ENCODE measurements at places on chromosomes 3 and 15.
A peak's percentile ranks its signal among the peaks of the same experiment; 100 is the strongest.

GRCh38 chr3:126883241-126883640, 99.7 kb upstream of the PLXNA1 start:
- peak; percentile 45 for DNase-seq

GRCh38 chr3:96209699-96210098, 604.7 kb upstream of the EPHA6 start:
- no peak for DNase-seq

- DNase-seq, result no peak
These were observed 101.9 kb upstream of the THBS1 start for GRCh38 chr15:39478996-39479395.

GRCh38 chr3:56899851-56900250, 98.1 kb upstream of the ARHGEF3 start:
- DNase-seq, result no peak

DNA sequence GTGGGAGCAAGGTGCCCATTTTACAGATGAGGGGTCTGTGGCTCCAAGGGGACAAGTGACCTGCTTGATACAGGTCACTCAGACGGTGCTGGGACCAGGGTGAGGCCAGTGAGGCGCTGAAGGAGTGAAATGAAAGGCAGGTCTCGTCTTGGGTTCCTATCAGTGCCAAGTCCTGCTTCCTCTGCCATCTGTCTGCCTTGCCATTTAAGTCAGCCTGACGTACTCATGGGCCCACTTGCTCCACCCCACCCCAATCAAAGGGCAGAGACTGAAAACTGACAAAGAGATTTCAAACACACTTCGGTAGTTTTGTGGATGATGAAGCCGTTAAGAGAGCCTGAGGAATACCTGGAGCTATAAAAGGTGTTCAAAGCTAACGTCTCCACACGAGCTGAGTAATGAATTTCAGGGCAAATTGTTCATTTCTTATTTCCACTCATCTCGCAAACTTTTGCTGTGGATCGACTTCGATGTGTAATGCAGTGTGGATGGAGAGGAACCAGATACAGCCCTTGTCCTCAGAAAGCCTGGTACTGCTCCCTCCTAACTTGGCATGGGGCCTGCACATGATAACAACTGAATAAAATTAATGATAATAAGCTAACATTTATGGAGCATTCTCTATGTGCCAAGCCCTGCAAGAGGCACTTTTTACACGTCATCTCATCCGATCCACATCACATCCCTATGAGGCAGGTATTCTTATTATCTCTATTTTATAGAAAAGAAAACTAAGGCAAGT, 36.6 kb downstream of the ATP2B2 start:
- DNase-seq, result no peak

DNA sequence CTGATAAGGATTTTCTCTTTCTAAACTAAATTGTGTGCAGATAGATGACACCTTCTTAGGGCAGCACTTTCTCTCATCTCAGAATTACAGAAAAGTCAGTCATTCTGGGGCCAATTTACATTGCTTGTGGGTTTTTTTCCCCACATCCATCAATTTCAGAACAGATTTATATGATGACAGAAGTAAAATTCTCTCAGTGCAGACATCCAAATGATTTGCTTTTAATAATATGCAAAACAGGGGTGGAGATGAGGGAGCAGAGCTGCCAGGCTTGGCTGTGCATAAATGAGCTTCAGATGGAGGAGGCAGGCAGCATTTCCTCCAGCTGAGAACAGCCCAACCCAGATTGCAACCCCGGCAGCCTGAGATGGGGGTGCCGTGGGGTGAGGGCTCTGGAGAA, 44.0 kb downstream of the EDEM1 start:
- no peak for DNase-seq

DNA sequence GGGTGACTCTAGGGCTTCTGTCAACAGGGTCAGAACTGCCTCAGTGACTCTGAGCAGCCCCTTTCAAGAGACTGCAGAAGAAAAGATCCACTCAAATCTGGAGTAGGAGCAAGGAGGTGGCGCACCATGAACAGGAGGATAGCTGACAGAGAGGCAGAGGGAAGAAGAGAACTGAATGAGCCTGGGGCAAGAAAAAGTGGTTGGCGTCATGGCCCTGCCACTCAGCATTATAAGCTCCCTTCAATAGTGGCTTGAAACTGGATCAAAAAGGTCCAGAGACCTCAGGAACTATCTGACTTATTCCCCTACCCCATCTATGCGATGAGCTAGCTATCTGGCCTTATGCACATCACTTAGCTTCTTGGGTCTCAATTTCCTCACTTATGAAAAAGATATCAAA, 66.6 kb downstream of the NCEH1 start:
- DNase-seq, result no peak

DNA sequence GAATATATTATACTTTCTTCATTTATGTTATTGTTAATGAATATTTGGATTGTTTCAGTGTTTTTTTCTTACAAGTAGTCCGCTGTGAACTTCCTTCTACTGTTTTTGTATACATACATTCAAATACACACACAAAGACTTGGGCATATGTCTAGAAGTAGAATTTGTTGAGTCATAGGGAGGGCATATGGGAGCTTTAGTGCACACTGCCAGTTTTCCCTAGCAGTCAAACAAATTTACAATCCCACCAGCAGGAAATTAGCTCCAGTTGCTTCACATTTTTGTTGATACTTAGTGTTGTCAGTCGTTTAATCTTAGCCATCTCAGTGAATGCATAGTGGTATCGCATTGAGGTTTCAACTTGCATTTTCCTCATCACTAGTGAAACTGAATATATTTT, 492.3 kb downstream of the DIPK2A start:
- no peak for DNase-seq

DNA sequence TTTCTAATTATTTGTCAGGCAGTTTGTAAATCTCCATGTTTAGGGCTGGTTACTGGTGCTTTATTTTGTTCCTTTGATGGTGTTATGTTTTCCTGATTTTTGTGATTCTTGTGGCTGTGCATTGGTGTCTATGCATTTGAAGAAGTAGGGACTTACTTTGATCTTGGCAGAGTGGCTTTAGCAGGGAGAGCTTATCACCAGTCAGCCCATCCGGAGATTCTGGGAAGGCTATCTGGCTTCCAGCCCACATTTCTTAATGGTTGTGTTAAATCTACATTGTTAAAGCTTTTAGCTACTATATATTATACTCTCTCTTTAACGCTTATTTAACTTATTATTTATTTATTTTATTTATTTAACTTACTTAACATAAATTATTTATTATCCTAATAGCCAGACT, 35.1 kb downstream of the FBXL2 start:
- DNase-seq, result no peak

DNA sequence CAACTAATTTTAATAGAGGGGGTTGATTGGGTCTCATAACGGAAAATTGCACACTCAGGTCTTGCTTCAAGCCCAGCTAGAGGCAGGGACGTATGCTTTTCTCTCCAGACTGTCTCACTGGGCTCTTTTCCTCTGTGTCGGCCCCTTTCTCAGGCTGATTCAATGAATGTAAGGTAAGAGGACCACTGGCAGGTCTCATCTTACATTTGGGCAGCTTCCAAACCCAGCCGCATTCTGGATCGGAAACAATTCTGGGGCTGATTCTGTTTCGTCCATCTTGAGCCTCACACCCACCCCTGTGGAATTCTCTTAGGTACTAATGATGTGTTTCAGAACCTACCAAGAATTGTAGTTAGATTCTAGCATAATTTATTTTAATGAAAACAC, 40.7 kb downstream of the TMEM212 start:
- DNase-seq, result no peak

DNA sequence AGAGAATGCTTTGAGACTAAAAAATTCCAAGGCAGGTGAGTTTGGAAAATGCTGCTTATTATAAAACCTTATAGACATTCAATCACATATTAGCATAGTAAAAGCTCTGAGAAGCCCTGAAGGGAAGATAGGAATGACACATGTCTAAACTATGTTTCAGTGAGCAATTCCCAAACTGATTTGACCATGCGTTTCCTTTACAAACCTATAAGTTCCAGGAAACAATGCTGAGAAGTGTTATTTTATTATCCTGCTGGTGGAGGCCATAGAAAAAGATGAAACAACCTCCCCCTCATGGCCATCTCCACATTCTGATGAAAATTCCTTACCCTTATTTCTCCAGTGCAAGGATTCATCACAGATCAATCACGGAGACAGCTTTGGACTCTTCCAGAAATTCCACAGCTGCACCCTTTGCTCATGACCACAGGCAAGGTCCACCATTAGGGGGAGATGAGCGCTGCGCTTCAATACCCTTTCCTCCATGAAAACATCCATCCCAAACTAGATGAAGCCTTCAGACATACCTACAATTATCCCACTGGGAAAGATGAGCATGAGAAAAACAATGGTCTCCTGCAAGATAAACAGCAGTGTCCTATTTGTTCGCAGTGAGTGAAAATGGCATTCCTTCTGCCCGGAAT, 372.1 kb downstream of the MAGI1 start:
- no peak for DNase-seq

GRCh38 chr15:24943361-24943760, 11.4 kb upstream of the SNRPN start:
- no peak for DNase-seq

GRCh38 chr3:155741603-155742002, 3.3 kb downstream of the PLCH1 start:
- DNase-seq, result no peak

DNA sequence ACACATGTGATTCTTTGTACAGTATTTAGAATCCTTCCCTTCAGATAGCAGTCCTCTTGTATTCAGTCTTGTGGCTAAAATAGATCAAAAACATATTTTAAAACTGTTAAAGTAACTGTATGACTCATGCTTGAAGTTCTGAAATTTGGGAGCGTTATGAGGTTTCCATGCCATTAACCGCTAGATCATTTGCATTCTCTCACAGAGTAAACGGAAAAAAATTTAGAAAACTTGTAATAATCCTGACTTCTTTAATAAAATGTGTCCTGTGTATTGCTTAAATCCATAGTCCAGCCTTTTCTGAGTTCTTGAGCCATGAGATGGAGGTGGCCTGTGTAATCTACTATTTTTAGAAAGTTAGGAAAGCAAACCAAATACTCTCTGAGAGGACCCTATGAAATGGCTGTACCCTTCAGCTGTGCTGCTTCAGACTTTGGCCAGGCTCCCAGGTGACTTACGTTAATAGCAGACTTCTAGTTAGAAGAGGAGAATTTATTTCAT, 33.8 kb downstream of the MBNL1 start:
- DNase-seq, result peak; percentile 95

GRCh38 chr3:149547413-149547812, 72.9 kb downstream of the TM4SF4 start:
- peak; percentile 71 for DNase-seq

- DNase-seq, result no peak
These were observed 112.3 kb downstream of the CHCHD6 start for GRCh38 chr3:126816298-126816697.

- DNase-seq, result no peak
These were observed 347.7 kb upstream of the ARPP21 start for GRCh38 chr3:35291471-35292236.

DNA sequence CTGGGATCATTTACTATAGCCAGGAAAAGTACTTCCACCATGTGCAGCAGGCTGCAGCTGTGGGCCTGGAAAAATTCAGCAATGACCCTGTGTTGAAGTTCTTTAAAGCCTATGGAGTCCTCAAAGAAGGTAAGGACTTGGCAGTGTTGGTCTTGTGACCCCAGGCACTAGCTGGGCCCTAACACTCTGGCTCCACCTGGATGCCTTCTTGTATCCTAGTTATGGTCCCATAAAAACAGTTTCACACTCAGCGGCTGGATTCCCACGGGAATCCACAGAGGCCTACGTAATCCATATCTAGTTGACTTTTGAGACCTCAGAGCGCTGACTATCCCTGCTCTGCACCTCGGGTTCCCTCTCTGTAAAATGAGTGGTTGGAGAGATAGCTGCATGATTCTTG, 1.6 kb downstream of the TTC21A start:
- no peak for DNase-seq

GRCh38 chr3:170117134-170117533, 64.4 kb downstream of the PHC3 start:
- DNase-seq, result no peak

GRCh38 chr15:77347197-77347596, 72.7 kb downstream of the PEAK1 start:
- no peak for DNase-seq

DNA sequence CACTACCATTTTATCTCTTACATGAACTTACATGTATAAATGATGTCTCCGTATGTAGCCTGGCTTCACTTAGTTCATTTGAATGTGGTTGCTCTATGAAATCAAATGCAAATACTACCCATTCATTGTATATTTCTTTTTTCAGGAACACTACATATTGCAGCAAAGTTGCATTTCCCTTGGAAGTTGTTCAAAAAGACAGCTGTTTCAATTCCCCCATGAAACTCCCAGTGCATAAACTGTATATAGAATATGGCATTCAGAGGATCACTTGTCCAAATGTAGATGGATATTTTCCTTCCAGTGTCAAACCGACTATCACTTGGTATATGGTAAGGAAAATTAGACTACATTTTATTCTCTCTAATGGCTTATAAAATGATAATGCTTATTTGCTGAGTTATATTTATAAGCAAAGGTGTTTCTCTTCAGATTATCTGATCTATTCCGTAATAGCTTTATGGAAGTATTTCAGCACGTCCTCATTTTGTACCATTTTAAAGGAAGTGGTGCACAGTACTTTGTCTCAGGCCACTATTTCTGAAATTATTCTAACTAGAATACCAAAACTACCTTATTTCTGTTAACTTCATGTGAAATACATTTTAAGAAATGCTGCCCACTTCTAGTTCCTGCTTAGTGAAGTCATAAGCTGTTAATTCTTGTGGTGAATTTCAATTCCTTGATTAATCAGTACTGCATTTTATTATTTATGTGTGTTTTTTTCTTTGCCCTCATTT, 95.1 kb downstream of the IL1RAP start:
- DNase-seq, result no peak

DNA sequence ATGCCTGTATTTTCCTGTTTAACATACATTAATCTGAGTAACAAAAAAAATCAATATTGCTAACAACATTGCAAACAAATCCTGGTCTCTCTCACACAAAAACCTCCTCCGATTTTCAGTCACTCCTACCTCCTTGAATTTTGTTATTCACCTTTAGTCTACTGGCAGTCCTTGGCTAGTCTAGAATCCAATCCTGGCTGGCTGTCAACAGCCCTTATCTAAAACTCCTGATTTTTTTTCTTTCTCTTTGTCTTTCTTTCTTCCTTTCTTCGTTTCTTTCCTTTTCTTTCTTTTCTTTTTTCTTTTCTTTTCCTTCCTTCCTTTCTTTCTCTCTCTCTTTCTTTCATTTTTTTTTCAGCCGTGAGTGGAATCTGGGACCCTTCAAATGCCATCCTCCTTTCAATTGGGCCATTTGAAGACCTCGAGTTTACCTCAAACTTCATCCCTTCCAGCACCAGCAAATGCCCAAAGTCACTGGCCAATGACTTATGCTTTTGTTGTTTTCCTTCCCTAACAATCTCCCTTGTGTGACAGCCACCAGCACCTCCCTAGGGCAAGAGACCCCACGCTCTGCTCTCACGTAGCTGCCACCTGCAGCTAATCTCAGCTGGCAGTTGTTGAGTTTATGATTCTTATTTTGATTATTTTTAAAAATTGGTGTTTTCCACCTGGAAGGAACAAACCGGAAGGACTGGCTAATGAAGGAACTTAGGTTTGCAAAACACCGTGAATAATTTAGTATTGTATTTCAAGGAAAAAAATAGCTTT, 6.8 kb upstream of the ONECUT1 start:
- DNase-seq, result no peak

Data from fibroblast of gingiva (primary cell).